Psoas muscle (tissue), 8 donors: ENCODE measurements at places on chromosomes 7 and 10. TPM values are rescaled to one million over a fixed set of nuclear protein-coding genes. Genes with fewer than 3 reads are reported as not detected.

DNA sequence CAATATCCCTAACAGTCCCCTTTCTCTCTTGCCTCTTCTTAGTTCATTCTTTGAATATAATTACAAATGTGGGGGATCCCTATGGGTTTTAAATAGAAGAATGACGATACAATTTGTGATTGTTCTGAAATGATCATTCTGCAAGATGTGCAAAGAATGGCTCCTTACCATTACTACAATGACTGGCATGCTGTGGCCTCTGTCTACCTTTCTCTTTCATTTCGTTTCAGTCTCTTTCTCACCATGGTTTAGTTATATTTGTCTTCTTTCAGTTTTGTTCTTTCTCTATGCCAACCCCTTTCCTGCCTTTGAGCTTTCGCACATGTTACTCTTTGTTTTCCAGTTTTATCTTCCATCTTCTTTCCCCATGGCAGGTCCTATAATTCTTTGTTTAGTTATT, 176.5 kb downstream of the SUGCT start:
- no peaks in the 10 kb centered on the region for H3K4me1 ChIP-seq
- H3K36me3 ChIP-seq, result no peaks in the 10 kb centered on the region
- no peak for DNase-seq
- H3K4me3 ChIP-seq, result no peak overlapping the region
- no peaks in the 10 kb centered on the region for H3K27me3 ChIP-seq

DNA sequence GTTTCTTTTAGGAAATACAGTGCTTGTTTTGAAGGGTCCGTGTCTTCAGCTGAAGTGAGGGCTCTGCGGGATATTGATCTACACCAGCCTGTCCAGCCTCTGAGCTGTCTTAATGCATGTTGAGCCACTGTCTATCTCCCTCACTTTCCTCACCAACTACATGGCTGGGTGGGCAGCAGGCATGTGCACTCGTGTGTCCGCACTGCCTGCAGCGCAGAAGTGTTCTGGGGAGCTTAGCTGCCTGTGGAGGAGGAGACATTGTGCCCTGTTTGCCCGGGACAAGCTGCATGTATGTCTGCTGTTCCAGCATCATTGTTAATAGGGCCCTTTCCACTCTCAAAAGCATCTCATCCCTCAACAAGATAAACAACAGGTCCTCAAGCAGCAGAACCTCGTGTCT, 133.1 kb upstream of the EEPD1 start:
- no peaks in the 10 kb centered on the region for H3K27me3 ChIP-seq
- no peaks in the 10 kb centered on the region for H3K36me3 ChIP-seq
- DNase-seq, result no peak
- no peak overlapping the region for H3K4me3 ChIP-seq

- no peak overlapping the region for H3K4me3 ChIP-seq
- no peak for DNase-seq
- H3K27me3 ChIP-seq, result no peaks in the 10 kb centered on the region
Measured at GRCh38 chr7:6520163-6520981, 30.9 kb downstream of the GRID2IP start.

GRCh38 chr10:100327007-100327717, 2.9 kb downstream of the PKD2L1 start:
- no peak overlapping the region for H3K4me3 ChIP-seq
- peaks cover 5% of the 10 kb centered on the region for H3K27me3 ChIP-seq
- H3K4me1 ChIP-seq, result peaks cover 11% of the 10 kb centered on the region
- H3K36me3 ChIP-seq, result no peaks in the 10 kb centered on the region
- peak overlapping the region; percentile 60 for H3K27ac ChIP-seq

GRCh38 chr10:11245095-11245479, 227.4 kb downstream of the CELF2 start:
- peaks cover 7% of the 10 kb centered on the region for H3K4me1 ChIP-seq
- no peaks in the 10 kb centered on the region for H3K27me3 ChIP-seq
- no peak overlapping the region for H3K27ac ChIP-seq
- DNase-seq, result no peak
- peaks cover 1% of the 10 kb centered on the region for H3K36me3 ChIP-seq

GRCh38 chr10:118841881-118842605, 87.3 kb upstream of the CACUL1 start:
- H3K4me1 ChIP-seq, result peaks cover 7% of the 10 kb centered on the region
- H3K36me3 ChIP-seq, result no peaks in the 10 kb centered on the region
- no peaks in the 10 kb centered on the region for H3K27me3 ChIP-seq
- no peak overlapping the region for H3K27ac ChIP-seq

- H3K36me3 ChIP-seq, result no peaks in the 10 kb centered on the region
- no peaks in the 10 kb centered on the region for H3K27me3 ChIP-seq
- no peak for DNase-seq
- H3K27ac ChIP-seq, result no peak overlapping the region
- H3K4me1 ChIP-seq, result peaks cover 4% of the 10 kb centered on the region
Measured at GRCh38 chr10:75772153-75772887, 340.9 kb downstream of the LRMDA start.

DNA sequence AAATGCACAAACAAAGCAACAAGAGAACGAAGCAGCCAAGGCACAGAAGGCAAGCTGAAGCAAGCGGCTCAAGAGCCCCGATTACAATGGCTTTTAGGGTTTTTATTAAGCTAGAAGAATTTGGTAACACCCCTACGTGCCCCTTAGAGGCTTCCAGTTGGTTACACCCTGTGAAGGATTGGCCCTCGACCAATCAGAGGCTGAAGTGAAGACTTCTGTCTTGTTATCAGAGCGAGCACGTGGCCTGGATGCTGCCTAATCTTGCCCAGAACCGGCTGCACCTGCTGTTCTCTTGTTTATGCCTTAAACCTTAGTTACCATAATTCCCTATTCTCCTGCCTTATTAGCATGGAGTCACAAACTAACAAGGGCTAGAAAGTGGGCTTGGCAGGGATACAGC, 21.4 kb downstream of the KCNK18 start:
- no peak overlapping the region for H3K4me3 ChIP-seq
- peaks cover 61% of the 10 kb centered on the region for H3K27me3 ChIP-seq
- no peaks in the 10 kb centered on the region for H3K36me3 ChIP-seq
- DNase-seq, result no peak
- H3K4me1 ChIP-seq, result peaks cover 5% of the 10 kb centered on the region
- no peak overlapping the region for H3K27ac ChIP-seq

- no peak overlapping the region for H3K4me3 ChIP-seq
- no peak overlapping the region for H3K27ac ChIP-seq
- no peaks in the 10 kb centered on the region for H3K36me3 ChIP-seq
- H3K4me1 ChIP-seq, result peaks cover 26% of the 10 kb centered on the region
Measured at GRCh38 chr10:63527401-63527800, 6.2 kb downstream of the REEP3 start.

GRCh38 chr7:104841798-104842197, 172.2 kb upstream of the KMT2E start:
- H3K27me3 ChIP-seq, result peaks cover 23% of the 10 kb centered on the region
- no peak for DNase-seq
- H3K36me3 ChIP-seq, result no peaks in the 10 kb centered on the region
- no peaks in the 10 kb centered on the region for H3K4me1 ChIP-seq

DNA sequence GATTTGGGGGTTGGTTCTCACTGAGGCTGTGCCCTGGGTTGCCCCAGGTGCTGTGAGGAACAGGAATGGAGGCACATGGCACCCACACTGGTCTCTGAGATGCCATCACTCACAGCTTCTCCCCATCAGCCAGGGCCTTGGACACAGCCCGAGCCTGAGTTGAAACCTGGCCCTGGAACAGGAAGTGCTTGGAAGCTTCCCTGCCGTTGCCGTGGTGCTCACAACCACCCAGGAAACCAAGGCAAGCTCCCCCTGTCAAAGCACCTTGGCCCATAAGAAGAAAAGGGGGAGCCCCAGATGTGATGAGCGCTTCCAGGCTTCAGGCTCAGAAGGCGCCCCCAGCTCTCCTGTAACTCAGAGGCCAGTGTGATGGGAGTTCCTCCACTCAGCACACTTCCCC, at the start of gene BTBD16:
Gene BTBD16 (plus strand): TSS at position 221 of the 400 bp plus-strand sequence. CDS start 3,786 bp downstream, outside the sequence.
- DNase-seq, result no peak
- peaks cover 74% of the 10 kb centered on the region for H3K36me3 ChIP-seq
- H3K4me1 ChIP-seq, result no peaks in the 10 kb centered on the region
- H3K4me3 ChIP-seq, result no peak within 1 kb of the TSS
- H3K27me3 ChIP-seq, result no peaks in the 10 kb centered on the region

- H3K4me1 ChIP-seq, result no peaks in the 10 kb centered on the region
- H3K27me3 ChIP-seq, result no peaks in the 10 kb centered on the region
- H3K4me3 ChIP-seq, result peak overlapping the region; percentile 9
- no peak for DNase-seq
- no peaks in the 10 kb centered on the region for H3K36me3 ChIP-seq
- peak overlapping the region; percentile 30 for H3K27ac ChIP-seq
Measured at GRCh38 chr10:33612116-33612515, 277.6 kb upstream of the NRP1 start.

GRCh38 chr7:45937301-45937700, 16.2 kb upstream of the IGFBP3 start:
- no peak overlapping the region for H3K4me3 ChIP-seq
- H3K27ac ChIP-seq, result no peak overlapping the region
- no peak for DNase-seq
- H3K27me3 ChIP-seq, result no peaks in the 10 kb centered on the region

GRCh38 chr10:71582019-71582418, 137.6 kb downstream of the C10orf105 start:
- H3K4me1 ChIP-seq, result no peaks in the 10 kb centered on the region
- DNase-seq, result no peak
- no peaks in the 10 kb centered on the region for H3K36me3 ChIP-seq
- no peak overlapping the region for H3K4me3 ChIP-seq
- peaks cover 3% of the 10 kb centered on the region for H3K27me3 ChIP-seq
- no peak overlapping the region for H3K27ac ChIP-seq

DNA sequence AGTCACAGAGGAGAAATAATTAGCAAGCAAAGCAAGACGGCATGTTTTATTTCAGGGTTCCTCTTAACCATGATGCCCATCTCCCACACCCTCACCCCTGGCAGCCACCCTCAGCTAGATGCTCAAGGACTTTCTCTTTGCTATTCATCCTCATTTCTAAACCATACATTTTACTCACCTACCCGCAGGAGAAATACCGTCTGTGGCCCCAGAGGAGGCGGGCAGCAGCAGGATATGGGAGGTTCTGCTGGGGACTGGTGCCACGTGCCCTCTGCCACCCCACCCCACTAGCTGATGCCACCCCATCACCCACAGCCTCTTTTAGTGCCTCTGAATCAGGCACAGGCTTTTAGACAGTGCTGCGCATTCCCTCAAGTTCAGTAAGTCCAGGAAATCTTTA, 168.7 kb upstream of the ITGB1 start:
- peak overlapping the region; percentile 21 for H3K27ac ChIP-seq
- H3K27me3 ChIP-seq, result peaks cover 6% of the 10 kb centered on the region
- DNase-seq, result no peak

- no peak overlapping the region for H3K27ac ChIP-seq
- no peak for DNase-seq
- no peaks in the 10 kb centered on the region for H3K4me1 ChIP-seq
Measured at GRCh38 chr7:42014625-42015618, 222.1 kb downstream of the GLI3 start.

DNA sequence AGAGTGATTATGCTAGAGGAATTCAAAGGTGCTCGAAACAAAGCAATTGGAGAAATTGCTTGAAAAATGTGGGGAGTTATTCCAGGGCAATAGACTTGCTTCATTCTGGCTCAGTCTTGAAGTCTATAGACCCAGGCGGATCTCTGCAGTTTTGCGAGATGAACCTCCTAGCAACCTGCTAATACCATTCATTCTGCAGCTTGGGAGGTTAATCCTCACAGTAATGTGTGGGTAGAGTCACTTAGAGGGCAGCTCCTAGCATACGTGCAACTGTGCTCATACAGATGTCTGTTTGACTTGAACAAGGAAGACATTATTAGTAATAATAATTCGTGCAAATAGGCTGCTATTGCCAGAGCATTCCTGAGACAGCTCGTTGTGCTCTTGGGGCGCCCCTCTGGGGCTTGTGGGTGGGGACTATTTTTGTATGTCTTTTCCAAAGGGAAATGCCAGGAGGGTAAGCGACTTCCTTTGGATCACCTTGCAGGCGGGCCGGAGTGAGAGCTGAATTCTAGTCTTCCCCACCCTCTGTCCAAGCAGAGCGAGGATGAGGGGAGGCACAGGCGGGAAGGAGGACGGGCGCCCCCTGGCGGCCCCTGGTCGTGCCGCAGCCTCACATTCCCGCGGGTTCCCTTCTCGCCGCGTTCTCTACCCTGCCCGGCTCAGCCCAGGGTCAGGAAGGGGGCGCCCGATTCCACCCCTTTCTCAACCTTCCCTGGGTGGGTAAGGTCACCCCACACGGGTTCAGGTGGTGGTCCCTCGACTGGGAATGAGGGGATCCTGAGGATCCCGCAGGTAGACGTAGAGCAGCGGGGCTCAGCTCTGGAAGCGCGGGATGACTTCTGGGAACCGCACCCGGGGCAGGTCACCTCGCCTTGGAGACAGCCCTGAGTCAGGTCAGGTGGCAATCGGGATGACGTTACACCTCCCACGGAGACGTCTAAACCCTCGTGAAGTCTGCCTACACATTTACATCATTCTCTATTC, 241.5 kb downstream of the PHTF2 start:
- no peaks in the 10 kb centered on the region for H3K27me3 ChIP-seq
- no peaks in the 10 kb centered on the region for H3K4me1 ChIP-seq
- H3K27ac ChIP-seq, result no peak overlapping the region
- H3K36me3 ChIP-seq, result no peaks in the 10 kb centered on the region
- DNase-seq, result peak; percentile 61
- H3K4me3 ChIP-seq, result no peak overlapping the region

DNA sequence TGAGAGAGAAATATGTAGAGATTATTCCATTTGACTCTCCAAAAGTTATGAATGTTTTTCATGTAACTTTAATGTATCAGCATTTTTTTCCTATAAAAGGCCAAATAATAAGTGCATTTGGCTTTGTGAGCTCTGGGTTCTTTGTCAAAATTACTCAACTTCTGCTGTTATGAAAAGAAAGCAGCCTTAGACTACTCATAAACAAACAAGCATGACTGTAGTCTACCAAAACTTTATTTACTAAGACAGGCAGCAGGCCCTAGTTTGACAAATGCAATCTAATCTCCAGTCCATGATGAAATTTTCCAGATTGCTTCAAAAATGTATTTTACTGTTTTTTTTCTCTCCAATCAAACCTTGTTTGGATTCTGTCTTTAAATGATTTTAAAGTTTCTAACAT, 46.3 kb downstream of the MRPL32 start:
- H3K4me3 ChIP-seq, result no peak overlapping the region
- DNase-seq, result no peak
- H3K4me1 ChIP-seq, result no peaks in the 10 kb centered on the region
- no peak overlapping the region for H3K27ac ChIP-seq

KIFBP gene
- total RNA-seq, result 23.2 TPM

SORCS3 gene
- not detected for total RNA-seq

LIPF gene
- not detected for total RNA-seq

NPSR1 gene
- total RNA-seq, result not detected

ANXA8 gene
- 0.17 TPM for total RNA-seq

PHYHIPL gene
- total RNA-seq, result not detected

TMEM213 gene
- total RNA-seq, result not detected

BTBD16 gene
- total RNA-seq, result not detected

CYP3A4 gene
- 0.34 TPM for total RNA-seq
